ENCODE measurements at places on chromosomes 4 and X.

GRCh38 chrX:136608295-136608933 lies 39.5 kb upstream of the CD40LG start:
- no peak for DNase-seq

- no peak for DNase-seq
These were observed 14.2 kb downstream of the DHX15 start for GRCh38 chr4:24570172-24570571.

GRCh38 chr4:107366016-107366735 lies 330.1 kb upstream of the DKK2 start:
- no peak for DNase-seq

DNA sequence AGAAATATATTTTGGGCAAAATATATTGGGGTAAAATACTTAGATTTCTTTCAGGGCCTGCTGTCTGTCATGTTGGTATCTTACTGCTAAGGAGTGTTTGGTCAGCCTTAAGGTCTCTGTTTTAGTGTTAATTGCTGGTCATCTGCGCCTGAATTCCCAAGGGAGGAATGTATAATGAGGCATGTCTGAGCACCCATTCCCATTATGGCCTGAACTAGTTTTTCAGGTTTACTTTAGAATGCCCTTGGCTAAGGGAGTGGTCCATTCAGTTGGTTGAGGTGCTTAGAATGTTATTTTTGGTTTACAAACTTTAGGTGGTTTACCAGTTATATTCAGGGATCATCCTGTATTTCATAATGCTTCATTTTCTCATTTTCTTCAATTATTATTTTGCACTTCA lies 125.9 kb downstream of the CFAP299 start:
- DNase-seq = no peak

- DNase-seq = no peak
These were observed 45.1 kb downstream of the SPATA4 start for GRCh38 chr4:176150356-176150682.

DNA sequence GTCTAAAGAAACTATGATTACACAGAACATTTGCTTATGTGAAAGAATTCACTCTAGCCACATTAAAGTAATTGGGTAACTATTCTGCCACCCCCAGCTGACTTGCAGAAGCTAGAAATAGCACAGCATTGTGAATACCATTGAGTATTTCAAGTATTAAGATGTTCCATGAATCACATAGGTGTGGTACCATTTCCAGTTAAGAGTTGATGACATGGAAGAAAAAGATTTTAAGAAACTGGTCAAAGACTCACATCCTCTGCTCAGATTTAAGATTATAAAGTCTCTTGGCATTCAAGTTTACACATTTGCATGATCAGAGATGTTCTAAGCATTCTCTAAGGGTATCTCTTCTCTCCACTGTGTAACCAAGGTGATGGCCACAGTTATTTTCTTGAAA lies 287.5 kb downstream of the CAMK2D start:
- no peak for DNase-seq

DNA sequence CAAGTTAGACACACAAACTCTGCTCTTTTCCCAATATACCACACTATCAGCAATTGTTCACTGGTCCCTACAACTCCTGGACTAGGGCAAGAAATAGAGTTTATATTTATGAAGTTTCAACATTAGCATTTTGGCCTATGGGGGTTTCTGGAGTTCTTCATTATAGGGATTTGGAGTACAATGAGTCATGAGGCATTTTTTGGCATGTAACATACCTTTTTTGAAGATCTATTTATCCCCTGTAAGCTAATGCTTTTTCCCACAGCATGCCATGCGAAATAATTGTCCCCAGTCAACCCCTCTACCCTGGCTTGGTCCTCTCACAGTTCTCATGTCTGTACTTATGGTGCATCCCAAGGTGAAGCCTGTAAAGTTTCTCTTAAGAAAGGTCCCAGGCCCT lies 36.7 kb upstream of the EDA2R start:
- DNase-seq = no peak

- DNase-seq = peak; percentile 17
These were observed 38.7 kb upstream of the SLC16A2 start for GRCh38 chrX:74382613-74383012.

DNA sequence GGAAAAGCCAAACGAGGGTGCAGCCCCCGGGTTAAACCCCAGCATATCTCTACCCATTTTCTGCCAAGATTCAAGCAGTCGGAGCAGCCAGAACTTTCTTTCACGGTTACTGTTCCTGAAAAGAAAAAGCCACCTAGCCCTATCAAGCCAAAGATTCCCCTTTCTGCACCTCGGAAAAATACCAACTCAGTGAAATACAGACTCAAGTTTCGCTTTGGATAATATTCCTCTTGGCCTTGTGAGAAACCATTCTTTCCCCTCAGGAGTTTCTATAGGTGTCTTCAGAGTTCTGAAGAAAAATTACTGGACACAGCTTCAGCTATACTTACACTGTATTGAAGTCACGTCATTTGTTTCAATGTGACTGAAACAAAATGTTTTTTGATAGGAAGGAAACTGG lies 20.0 kb downstream of the FGF5 start:
- DNase-seq = no peak

DNA sequence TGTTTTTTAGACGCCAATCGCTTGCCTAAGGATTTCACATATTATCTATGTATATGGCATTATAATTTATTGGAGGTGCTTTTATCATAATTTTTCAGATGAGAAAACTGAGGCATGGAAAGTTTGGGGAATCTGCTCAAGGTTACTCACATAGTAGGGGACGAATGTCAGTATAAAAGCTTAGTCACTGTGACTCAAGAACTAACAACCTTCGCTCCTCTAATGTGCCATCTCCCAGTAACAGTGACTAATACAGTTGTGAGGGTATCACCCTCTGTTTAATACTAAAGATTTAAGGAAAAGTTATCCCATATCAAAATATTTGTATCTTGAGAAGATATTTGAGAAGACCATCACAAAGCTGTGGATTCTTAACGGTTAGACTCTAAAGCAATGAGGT lies 353.1 kb upstream of the SPOCK3 start:
- DNase-seq = no peak
